Amygdala (tissue), 56 donors: ENCODE measurements at places on chromosomes 1 and 21.

GRCh38 chr21:45848805-45849204 lies 132.8 kb upstream of the COL6A1 start:
- DNase-seq, result no peak

DNA sequence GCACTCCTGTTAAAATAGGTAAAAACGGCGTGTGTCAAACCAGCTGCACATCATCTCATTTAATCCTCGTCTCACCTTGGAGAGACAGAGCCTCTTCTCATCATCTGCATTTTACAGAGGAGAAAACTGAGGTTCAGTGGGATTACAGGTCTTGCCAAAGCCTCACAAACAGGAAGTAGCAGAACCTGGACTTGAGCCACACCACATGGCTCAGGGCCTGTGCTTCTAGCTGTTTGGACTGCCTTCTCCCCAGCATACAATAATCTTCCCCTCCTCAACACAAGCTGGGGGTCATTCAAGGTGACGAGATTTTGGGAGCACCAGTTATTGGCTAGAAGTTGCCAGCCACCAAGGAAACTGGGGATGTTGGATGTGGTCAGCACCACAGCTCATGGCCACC lies 167.9 kb upstream of the ZC3H12A start:
- DNase-seq, result no peak

- DNase-seq, result no peak
Observed at GRCh38 chr1:34002810-34003209, 138.9 kb downstream of the HMGB4 start.

- DNase-seq, result no peak
Observed at GRCh38 chr1:212432272-212432660, 454 bp upstream of the NENF start.
